ENCODE measurements at places on chromosomes 12 and 14.
A peak's percentile ranks its signal among the peaks of the same experiment; 100 is the strongest.

- no peak for DNase-seq
These were observed 72.8 kb upstream of the NPAS3 start for GRCh38 chr14:32865827-32866376.

DNA sequence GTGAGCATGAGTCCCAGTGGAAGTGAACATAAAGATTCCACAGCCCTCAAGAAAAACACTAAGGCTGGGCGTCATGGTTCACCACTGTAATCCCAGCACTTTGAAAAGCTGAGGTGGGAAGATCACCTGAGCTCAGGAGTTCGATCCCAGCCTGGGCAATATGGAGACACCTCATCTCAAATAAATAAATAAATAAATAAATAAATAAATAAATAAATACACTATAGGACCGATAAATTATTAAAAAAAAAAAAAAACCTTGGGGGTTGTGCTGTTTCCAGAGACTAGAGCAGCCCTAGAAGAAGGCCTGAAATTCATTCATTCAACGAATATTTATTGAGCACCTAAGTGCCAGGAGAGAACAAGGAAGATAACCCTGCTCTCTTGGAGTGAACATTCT, 1.5 kb upstream of the KANSL2 start:
- DNase-seq = no peak

DNA sequence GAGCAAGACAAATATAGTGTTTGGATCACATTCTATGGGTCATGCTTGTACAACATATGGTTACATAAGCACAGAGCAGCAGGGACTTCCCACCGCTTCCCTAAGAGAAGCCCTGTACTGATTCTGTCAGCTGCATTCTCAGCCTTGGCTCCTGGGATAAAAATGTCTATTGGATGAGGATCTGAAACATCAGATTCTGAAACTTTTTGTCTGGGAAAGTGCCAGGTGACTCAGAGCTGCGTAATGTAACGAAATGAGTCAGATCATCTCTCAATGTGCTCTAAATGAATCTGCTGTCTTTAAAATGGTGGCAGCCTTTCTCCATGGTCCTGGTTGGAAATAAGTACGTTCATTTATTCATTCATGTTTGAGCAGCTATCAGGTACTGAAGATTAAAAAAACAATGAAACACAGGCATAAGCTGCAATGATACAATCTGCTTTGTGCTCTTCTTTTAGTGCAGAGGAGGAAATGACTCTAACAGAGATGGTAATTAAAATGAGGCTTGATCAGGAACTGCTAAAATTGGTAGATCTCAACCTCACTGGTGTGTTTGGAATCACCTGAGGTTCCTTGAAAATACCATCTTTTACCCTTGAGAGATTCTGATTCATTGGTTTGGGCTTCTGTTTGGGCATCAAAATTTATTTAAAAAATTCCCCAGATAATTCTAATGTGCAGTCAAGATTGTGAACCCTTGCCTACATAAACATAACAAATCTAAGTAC, 99.1 kb upstream of the NAP1L1 start:
- DNase-seq = no peak

DNA sequence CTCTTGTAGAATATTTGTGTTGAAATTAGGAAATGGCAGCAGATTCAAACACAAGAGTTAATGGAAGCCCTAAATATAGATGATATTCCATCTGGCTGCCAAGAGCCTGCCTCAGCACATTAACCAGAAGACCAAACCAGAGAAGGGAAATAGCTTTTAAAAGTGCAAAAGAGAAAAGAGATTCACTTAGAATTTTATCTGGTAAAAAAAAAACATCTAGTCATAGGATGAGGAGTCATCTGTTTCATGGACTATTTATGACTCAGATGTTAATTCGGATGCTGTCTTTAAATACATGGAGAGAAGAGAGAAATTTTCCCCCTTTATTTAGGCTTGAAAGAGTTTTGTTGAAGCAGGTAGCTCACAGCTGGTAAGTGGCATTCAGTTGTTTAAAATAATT, 201.6 kb upstream of the NUDT4 start:
- DNase-seq = no peak

- DNase-seq = peak; percentile 85
These were observed 37.2 kb upstream of the TUBA1C start for GRCh38 chr12:49227713-49228112.

DNA sequence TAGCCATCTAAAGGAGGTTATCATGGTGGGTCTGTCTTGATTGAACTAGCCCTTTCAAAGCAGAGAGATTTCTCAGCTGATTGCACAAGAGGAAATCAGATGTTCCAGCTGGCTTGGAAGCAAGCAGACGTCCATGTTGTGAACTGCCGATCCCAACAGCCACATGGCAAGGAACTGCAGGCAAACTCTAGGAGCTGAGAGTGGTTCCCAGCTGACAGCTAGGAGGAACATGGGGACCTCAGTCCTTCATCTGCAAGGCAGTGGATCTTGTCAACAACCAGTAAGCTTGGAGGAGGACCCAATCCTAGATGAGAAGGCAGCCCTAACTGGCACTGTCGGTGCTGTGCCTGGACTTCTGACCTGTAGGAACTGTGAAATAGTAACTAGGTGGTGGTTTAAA, 7.7 kb downstream of the ACVR1B start:
- no peak for DNase-seq

DNA sequence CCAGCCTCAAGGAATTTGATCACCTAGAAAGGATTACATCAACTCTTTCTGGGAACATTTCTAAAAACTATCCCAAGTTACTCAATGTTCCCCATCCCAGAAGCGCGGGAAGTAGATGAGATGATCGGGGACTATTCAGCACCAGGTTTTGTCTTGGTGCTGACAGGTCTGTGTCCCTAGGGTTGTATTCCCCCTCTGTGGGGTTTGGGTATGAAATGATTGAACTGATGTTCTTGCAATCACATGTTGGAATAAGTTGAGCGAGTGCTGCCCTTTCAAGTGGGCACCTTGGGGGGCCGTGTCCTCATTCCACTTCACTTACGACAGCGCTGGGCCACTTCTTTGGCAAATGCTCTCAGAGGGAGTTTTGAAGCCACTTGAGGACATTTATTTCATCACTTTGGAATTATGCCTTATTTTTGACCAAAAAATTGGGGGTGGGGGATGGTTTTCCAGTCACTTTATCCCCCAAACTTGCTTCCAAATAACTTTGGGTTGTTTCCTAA, 69.8 kb downstream of the RFX4 start:
- DNase-seq = no peak

GRCh38 chr12:23083267-23083666, 458.3 kb downstream of the ETNK1 start:
- DNase-seq = peak; percentile 61

GRCh38 chr12:26795910-26796309, 37.1 kb downstream of the ITPR2 start:
- DNase-seq = no peak
